ENCODE measurements at places on chromosomes 16 and 17.

DNA sequence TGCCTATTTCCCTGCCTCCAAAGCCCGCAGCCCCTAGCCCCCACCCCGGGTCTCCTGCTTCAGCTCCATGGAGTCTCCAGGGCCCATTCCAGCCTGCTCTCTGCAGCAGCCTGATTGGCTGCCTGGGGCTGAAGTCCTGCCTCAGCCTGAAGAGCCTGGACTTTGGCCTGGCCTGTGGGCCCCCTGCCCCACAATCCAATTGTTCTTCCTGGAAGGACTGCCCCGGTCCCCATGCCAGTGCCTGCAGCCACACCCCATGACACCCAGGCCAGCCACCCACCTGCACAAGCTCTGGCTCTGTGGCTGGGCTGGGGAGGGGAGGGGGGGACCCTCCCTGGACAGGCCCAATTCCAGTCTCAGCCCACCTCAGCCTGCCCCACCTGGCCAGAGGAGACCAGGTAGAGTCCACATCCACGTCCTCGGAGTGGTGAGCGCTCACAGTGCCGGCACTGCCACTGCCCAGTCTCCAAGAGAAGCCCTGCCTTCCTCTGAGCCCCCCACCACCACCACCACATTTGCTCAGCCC is 12.3 kb downstream of the ENPP7 start:
- H3K27me3 ChIP-seq, result peaks cover 44% of the 10 kb centered on the region
- peaks cover 12% of the 10 kb centered on the region for H3K4me1 ChIP-seq
- no peak overlapping the region for H3K27ac ChIP-seq
- H3K36me3 ChIP-seq, result no peaks in the 10 kb centered on the region

DNA sequence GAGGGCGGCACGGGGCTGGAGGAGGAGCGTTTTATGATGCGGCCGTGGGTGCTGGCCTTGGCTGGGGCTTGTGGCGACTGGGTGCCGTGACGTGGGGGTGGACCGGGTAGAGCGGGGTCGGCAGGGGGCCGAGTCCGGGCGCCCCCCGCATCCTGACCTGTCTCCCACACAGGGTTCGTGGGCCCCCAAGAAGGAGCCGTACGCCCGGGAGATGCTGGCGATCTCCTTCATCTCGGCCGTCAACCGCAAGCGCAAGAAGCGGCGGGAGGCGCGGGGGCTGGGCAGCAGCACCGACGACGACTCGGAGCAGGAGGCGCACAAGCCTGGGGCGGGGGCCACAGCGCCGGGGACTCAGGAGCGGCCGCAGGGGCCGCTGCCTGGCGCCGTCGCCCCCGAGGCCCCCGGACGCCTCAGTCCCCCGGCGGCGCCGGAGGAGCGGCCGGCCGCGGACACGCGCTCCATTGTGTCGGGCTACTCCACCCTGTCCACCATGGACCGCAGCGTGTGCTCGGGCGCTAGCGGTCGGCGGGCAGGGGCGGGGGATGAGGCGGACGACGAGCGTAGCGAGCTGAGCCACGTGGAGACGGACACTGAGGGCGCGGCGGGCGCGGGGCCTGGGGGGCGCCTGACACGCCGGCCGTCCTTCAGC is 81.6 kb downstream of the ARHGAP23 start:
- H3K4me1 ChIP-seq, result peaks cover 24% of the 10 kb centered on the region

DNA sequence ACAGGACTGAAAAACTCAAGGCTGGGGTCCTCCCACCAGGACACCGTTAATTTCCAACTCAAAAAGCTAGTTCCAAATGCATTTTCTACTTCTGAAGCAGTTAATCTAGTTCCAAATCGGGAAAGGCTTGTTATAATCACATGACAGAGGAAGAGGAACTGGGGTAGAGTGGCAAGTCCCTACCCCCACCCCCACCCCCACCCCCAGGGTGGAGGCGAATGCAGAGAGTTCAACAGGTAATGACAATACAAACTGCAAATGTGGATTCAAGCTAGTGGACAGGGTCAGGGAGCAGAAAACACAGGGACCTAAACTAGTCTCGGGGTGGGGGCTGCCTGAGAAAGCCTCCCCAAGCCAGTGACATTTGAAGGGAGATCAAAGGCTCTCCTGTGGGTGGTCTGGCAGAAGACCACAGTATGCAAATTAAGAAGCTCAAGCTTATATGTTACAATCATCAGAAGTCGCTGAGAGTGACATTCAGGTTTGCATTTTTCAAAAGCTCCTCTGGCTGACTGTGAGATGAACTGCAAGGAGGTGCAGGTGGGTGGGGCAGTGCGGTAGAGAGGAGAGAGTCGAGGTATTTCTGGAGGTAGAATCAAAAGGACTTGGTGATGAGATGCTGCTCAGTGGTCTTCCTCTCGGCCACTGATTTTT is 56.4 kb upstream of the SLC25A19 start:
- H3K27me3 ChIP-seq, result no peaks in the 10 kb centered on the region
- no peak overlapping the region for H3K27ac ChIP-seq
- H3K4me1 ChIP-seq, result peaks cover 10% of the 10 kb centered on the region

DNA sequence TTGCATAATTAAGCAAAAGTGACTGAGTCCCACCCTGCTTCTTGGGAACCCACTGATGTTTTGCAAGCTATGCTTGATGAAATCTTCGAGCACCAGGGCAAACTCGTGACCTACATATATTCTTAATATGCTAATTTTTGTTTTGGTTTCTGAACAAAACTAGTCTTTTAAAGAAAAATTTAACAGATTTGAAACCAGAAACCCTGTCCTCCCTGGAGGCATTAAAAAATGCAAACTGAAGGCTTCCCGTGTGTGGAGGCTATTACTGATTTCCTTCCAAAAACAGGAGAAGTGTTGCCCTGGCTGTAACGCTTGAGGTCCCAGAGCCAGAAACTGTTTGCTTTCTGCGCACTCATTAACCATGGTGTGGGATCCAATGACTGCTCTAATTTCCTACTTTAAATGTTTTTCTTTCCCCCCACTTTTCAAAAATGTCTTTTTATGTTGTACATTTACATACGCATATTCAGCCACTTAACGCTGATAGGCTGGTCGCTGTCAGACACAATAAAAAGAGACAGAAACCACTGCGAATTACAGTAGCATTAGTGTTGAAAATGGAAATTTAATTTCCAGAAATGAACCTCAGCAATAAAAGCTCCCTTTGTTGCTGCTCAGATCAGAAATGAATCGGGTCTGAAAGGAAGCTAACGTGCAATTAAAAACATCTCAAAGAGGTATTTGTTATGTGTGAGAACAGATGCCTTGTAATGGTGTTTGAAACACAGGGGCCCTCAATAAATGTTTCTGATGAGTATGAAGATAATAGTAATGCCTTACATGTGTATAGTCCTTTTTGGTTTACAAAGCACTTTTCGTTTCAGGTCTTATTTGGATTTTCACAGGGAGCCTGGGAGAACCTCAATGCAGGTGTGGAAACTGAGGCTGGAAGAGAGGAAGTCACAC is 39.9 kb upstream of the IRX6 start:
- H3K27me3 ChIP-seq, result no peaks in the 10 kb centered on the region
- H3K36me3 ChIP-seq, result no peaks in the 10 kb centered on the region
- H3K27ac ChIP-seq, result no peak overlapping the region

GRCh38 chr17:42920106-42920900 is 19.7 kb downstream of the G6PC1 start:
- no peaks in the 10 kb centered on the region for H3K4me1 ChIP-seq
- H3K36me3 ChIP-seq, result no peaks in the 10 kb centered on the region
- DNase-seq, result no peak
- H3K27me3 ChIP-seq, result peaks cover 29% of the 10 kb centered on the region
- no peak overlapping the region for H3K27ac ChIP-seq
- H3K4me3 ChIP-seq, result no peak overlapping the region

DNA sequence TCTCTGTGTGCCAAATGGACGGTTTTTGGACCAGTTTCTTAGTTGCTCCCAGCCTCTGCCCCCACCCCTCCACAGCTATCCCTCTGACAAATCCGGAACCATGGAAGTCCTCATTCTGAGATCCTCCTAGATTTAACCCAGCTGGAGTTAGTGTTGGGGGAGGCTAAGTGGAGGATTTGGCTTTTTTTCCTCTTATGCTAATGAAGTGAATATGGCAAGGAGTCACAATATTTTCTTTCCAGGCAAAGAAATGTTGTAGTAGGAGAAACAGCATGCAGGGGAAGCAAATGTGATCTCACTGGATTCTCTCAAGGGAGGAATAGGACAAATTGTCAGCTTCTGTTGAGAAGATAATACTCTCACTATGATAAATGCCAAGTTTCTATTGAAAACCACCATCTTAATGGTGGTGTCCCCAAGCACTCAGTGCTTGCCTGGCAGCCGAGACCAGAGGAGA is 159.5 kb downstream of the MSI2 start:
- no peaks in the 10 kb centered on the region for H3K36me3 ChIP-seq
- no peak for DNase-seq
- no peaks in the 10 kb centered on the region for H3K27me3 ChIP-seq

- peak overlapping the region; percentile 97 for H3K4me3 ChIP-seq
- peaks cover 30% of the 10 kb centered on the region for H3K4me1 ChIP-seq
- H3K27me3 ChIP-seq, result no peaks in the 10 kb centered on the region
Observed at GRCh38 chr17:81858967-81859905, 1.1 kb downstream of the P4HB start.

GRCh38 chr16:64738321-64738960 is 383.4 kb downstream of the CDH11 start:
- peak overlapping the region; percentile 82 for H3K27ac ChIP-seq
- peak; percentile 86 for DNase-seq
- no peaks in the 10 kb centered on the region for H3K27me3 ChIP-seq
- no peak overlapping the region for H3K4me3 ChIP-seq

- no peaks in the 10 kb centered on the region for H3K27me3 ChIP-seq
- no peak overlapping the region for H3K27ac ChIP-seq
- DNase-seq, result peak; percentile 53
Observed at GRCh38 chr16:66275775-66276428, 90.6 kb upstream of the CDH5 start.

DNA sequence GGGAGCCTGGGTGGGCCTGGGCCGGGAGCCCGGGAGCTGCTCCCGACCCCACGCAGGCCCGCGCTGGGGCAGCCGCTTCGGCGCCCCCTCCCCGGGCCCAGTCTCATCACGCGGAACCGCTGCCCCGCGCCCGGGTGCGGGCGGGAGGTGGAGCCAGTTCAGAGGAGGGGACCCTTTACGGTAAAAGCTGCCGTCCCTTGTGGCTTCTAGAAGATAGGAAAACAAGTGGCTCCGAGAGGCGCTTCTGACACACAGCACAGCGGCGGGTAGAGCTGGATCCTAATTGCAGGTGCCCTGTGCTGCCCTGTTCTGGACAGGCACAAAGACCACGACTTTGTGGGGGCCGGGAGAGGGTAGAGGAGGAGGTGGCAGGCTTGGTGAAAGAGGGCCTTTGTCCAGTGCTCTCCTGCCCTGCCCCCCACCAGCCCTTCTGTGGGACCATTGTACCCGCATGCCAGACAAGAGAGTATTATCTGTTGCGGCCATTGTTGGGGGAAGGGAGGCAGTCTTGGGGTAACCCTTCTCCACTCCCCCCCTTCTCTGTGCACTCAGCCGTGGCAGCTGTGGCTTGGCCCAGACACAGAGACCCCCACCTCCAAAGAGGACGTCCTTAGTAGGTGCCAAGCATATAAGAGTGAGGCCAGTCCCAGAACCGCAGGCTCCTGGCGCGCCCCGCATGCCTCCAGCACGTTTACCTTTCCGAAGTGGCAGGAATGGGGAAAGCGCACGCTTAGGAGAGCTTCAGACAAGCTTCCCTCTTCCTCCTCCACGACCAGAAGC is 736 bp downstream of the CNP start:
- H3K27ac ChIP-seq, result peak overlapping the region; percentile 72
- peak overlapping the region; percentile 84 for H3K4me3 ChIP-seq
- no peaks in the 10 kb centered on the region for H3K27me3 ChIP-seq
- DNase-seq, result no peak
- H3K36me3 ChIP-seq, result peaks cover 11% of the 10 kb centered on the region

DNA sequence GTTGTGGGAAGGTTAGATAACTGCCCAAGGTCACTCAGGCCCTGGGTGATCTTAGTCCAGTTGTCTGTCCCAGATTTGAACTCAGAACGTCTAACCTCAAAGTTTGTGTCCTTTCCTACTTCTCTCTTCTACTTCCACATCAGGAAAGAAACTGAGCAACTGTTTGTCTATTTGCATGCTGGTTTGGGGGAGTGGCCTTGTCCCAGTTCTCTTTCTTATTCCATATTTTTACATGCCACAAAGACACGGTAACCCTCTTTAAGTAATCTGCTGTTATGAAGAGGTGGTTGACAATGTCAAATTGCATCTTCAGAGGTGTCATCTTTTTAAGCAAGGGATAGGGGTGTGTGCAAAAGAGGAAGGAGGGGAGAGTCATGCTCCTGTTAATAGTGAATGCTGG is 432.5 kb downstream of the HS3ST3B1 start:
- H3K27me3 ChIP-seq, result no peaks in the 10 kb centered on the region
- peaks cover 6% of the 10 kb centered on the region for H3K4me1 ChIP-seq
- H3K27ac ChIP-seq, result no peak overlapping the region
- no peaks in the 10 kb centered on the region for H3K36me3 ChIP-seq
- no peak overlapping the region for H3K4me3 ChIP-seq

- no peak overlapping the region for H3K4me3 ChIP-seq
- no peak for DNase-seq
Observed at GRCh38 chr17:77212081-77212832, 71.5 kb downstream of the SEC14L1 start.

GRCh38 chr17:37089956-37090355 is 141.2 kb downstream of the AATF start:
- no peak overlapping the region for H3K4me3 ChIP-seq
- no peak for DNase-seq
- no peaks in the 10 kb centered on the region for H3K27me3 ChIP-seq
- peaks cover 25% of the 10 kb centered on the region for H3K36me3 ChIP-seq
- no peak overlapping the region for H3K27ac ChIP-seq

DNA sequence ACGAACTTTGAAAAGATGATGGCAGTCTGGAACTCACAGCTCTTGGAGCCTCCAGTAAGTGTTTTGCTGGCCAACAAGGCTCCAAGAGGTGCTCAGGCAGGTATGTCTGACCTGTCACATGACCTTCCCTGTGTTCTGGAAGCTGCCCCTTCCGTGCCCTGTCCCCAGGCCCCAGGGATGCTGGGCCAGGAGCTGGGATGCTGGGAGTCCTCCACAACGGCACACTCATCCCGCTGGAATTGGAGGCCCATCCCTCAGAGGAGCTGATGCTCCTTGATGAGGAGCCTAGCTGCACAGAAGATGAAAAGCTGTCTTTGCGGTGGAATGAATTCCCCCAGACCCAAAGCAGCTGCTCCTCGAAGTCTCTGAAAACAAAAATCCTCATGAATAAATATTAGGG is 47.8 kb downstream of the HOXB1 start:
- H3K4me3 ChIP-seq, result no peak overlapping the region
- H3K36me3 ChIP-seq, result no peaks in the 10 kb centered on the region

DNA sequence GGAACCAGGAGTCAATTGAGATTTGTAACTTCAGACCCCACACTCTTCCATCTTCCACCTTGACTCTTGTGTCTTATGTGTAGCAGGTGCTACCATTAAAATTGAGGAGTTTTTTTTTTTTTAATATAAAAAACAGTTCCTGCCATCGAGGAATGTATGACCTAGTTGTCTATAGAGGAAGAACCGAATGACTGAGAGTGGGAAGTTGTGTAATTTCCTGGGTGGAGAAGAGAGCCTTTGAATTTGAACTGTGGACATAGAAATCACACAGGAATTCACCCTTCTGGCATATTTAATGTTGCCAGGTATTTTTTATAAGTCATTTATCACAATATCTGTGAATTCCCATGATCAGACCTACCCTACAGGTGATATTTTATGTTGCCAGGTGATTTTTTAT is 22.0 kb downstream of the SP2 start:
- no peaks in the 10 kb centered on the region for H3K27me3 ChIP-seq
- no peaks in the 10 kb centered on the region for H3K36me3 ChIP-seq
- no peak for DNase-seq
- no peaks in the 10 kb centered on the region for H3K4me1 ChIP-seq
- H3K27ac ChIP-seq, result no peak overlapping the region
- no peak overlapping the region for H3K4me3 ChIP-seq

- DNase-seq, result no peak
- H3K4me3 ChIP-seq, result no peak overlapping the region
- H3K36me3 ChIP-seq, result no peaks in the 10 kb centered on the region
- no peak overlapping the region for H3K27ac ChIP-seq
- H3K27me3 ChIP-seq, result no peaks in the 10 kb centered on the region
- H3K4me1 ChIP-seq, result no peaks in the 10 kb centered on the region
Observed at GRCh38 chr17:22507823-22508222, 815.5 kb downstream of the KCNJ18 start.
